ENCODE measurements at places on chromosomes 1 and 21. TPM values are rescaled to one million over a fixed set of nuclear protein-coding genes. Genes with fewer than 3 reads are reported as not detected.

DNA sequence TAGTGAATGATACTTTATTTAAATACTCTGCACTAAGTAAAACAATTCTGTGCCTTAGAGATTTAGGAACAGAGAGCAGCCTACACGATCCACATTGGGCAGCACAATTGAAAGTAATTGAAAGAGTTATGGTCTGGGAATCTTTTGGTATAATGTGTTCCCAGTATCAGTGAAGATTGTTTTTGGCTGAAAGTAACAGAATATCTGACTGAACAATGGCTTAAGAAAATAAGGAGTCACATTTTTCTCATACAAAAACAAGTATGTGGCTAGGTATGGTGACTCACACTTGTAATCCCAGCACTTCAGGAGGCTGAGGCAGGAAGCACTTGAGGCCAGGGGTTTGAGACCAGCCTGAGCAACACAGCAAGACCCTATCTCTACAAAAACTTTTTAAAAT lies 306.2 kb downstream of the NFIA start:
- DNase-seq: no peak
- H3K4me3 ChIP-seq: no peak overlapping the region
- H3K36me3 ChIP-seq: peaks cover 6% of the 10 kb centered on the region
- H3K4me1 ChIP-seq: no peaks in the 10 kb centered on the region

- H3K4me3 ChIP-seq: no peak overlapping the region
- H3K27ac ChIP-seq: no peak overlapping the region
- no peaks in the 10 kb centered on the region for H3K36me3 ChIP-seq
- DNase-seq: peak; percentile 68
Observed at GRCh38 chr1:231357831-231358354, 19.8 kb downstream of the SPRTN start.

- H3K36me3 ChIP-seq: no peaks in the 10 kb centered on the region
- H3K4me3 ChIP-seq: no peak overlapping the region
- no peak overlapping the region for H3K27ac ChIP-seq
Observed at GRCh38 chr1:222955964-222956363, 141.1 kb downstream of the DISP1 start.

GRCh38 chr1:62539028-62539447 lies 58.3 kb upstream of the ANGPTL3 start:
- no peak overlapping the region for H3K27ac ChIP-seq
- DNase-seq: no peak
- H3K4me1 ChIP-seq: no peaks in the 10 kb centered on the region
- no peak overlapping the region for H3K4me3 ChIP-seq
- H3K36me3 ChIP-seq: peaks cover 4% of the 10 kb centered on the region

- peak; percentile 46 for DNase-seq
- no peak overlapping the region for H3K27ac ChIP-seq
- no peak overlapping the region for H3K4me3 ChIP-seq
- no peaks in the 10 kb centered on the region for H3K36me3 ChIP-seq
- H3K27me3 ChIP-seq: no peaks in the 10 kb centered on the region
Observed at GRCh38 chr1:41329662-41330587, 31.3 kb upstream of the FOXO6 start.

DNA sequence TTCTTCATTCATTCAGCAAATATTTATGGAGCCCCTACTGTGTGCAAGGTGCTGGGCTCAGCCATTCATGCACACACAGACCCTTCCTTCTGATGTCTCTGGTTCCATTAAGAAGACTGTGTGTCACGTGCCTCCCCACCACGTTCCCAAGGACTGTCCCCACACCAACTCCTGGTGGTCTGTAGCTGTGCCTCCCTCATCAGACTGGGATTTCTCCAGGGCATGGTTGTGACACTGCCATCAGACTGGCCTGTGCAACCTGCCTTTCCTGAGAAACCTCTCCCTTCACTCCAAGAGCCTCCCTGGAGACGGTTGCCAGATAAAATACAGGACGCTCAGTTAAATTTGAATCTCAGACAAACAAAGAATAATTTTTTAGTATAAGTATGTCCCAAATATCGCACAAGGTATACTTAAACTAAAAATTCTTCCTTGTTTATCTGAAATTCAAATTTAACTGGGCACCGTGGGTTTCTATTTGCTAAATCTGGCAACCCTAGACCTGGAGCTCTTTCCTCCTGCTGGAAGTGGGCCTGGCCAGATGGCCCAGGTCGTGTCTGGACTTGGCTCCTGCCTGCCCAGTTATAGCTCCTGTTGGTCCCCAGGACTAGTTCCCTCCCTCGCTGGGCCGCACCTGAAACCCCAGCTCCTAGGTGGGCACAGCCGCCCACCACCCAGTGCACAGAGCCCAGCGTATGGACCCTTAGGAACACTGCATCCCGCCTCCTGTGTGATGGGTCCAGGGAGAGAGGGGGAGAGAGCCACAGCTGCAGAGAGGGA lies 76.9 kb downstream of the RAP1GAP start:
- no peak for DNase-seq
- no peak overlapping the region for H3K27ac ChIP-seq
- H3K27me3 ChIP-seq: no peaks in the 10 kb centered on the region
- peaks cover 6% of the 10 kb centered on the region for H3K4me1 ChIP-seq
- no peak overlapping the region for H3K4me3 ChIP-seq

DNA sequence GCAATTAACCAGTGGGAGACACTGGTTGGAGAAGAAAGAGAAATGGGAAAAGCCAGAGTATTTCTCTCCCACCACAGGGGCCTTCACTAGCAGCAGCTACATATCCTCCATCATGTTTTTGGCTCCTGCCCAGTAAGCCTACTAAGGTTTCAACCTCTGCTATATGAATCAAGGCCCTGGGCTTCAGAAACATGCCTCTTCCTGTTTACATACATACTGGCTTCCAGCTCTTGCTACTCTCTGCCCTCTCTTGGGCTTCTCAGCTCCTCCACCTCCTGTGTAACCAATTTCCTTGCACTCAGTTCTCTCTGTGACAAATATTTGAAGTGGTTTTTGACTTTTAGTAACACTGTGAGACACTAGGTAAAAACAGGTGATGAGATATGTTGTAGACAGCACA lies 80.8 kb downstream of the LRRC7 start:
- H3K4me3 ChIP-seq: no peak overlapping the region
- no peaks in the 10 kb centered on the region for H3K36me3 ChIP-seq
- no peak overlapping the region for H3K27ac ChIP-seq
- H3K27me3 ChIP-seq: no peaks in the 10 kb centered on the region

DNA sequence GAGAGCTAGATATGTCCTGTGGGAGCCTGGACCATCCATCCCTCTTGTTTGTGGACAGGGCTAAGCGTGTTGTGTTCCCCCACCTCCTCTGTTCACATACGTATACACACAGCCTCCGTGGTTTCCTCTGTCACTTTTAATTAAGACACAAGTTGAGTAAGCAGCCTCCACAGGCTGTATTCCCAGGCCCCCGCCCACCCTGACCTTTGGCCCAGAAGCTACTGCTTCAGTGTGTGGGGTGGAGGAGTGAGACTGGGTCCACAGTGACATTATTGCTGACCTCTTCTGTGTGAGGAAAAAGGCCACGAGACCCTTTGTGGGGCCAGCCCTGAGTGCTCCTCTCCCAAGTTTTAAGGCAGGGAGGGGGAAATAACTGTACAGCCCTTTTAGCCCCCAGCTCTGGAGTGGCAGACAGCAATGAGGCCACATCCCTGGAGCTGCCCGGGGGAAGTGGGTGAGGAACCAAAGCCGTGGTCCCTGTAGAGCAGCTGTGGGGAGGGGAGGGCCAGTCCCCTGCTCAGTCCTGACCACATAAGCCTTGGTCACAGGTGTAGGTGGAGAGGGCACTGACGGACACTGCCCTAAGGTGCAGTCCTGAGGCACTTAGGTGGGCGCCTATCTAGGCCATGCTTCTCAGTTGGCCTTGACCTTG lies 4.4 kb downstream of the ELOVL1 start:
- DNase-seq: no peak
- H3K4me1 ChIP-seq: peaks cover 31% of the 10 kb centered on the region
- H3K4me3 ChIP-seq: no peak overlapping the region
- no peak overlapping the region for H3K27ac ChIP-seq
- peaks cover 37% of the 10 kb centered on the region for H3K36me3 ChIP-seq

DNA sequence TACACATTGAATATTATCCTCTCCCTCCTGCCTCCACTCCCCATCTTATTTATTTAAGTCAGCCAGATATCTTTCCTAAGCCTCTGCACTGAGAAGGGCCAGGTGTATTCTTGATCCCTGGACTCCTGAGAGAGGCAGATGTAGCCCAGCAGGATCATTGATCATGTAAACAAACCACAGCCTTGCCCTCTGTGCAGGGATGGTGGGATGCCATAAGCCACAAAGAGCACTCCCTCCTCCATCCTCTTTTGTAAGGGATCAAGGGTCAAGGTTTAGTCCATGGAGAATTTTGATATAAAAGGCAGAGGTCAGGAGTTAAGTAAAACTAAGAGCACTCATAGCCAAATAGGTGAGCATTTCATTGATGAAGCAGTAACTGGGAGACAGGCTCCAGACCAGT lies 17.3 kb downstream of the PHGDH start:
- H3K4me1 ChIP-seq: no peaks in the 10 kb centered on the region
- DNase-seq: no peak
- H3K27me3 ChIP-seq: no peaks in the 10 kb centered on the region
- H3K27ac ChIP-seq: no peak overlapping the region
- H3K4me3 ChIP-seq: no peak overlapping the region
- H3K36me3 ChIP-seq: no peaks in the 10 kb centered on the region

DNA sequence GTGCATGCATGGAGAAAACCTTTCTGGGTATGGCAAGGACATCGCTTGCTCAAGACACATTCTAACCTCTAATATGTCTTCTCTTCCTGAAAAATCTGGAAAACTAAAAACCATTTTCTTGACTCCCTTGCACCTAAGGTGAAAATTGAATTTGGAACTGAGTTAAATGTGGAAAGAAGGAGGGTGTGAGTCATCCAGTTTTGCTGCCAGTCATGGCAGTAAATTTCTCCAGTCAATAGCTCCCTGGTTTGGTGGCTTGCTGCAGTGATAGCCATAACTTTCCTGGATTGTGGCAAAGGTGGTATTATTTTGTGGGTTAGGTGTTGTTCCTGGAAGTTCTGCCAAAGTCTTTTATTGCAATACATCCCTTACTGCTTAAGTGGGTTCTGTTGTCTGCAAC lies 2.5 kb downstream of the ZCCHC17 start:
- no peaks in the 10 kb centered on the region for H3K4me1 ChIP-seq
- H3K4me3 ChIP-seq: no peak overlapping the region
- H3K27ac ChIP-seq: no peak overlapping the region
- no peaks in the 10 kb centered on the region for H3K36me3 ChIP-seq
- no peaks in the 10 kb centered on the region for H3K27me3 ChIP-seq
- DNase-seq: no peak

GRCh38 chr1:113947388-113948107 lies 18.4 kb downstream of the HIPK1 start:
- peak overlapping the region; percentile 61 for H3K27ac ChIP-seq
- no peaks in the 10 kb centered on the region for H3K4me1 ChIP-seq
- peaks cover 7% of the 10 kb centered on the region for H3K36me3 ChIP-seq
- H3K4me3 ChIP-seq: no peak overlapping the region

DNA sequence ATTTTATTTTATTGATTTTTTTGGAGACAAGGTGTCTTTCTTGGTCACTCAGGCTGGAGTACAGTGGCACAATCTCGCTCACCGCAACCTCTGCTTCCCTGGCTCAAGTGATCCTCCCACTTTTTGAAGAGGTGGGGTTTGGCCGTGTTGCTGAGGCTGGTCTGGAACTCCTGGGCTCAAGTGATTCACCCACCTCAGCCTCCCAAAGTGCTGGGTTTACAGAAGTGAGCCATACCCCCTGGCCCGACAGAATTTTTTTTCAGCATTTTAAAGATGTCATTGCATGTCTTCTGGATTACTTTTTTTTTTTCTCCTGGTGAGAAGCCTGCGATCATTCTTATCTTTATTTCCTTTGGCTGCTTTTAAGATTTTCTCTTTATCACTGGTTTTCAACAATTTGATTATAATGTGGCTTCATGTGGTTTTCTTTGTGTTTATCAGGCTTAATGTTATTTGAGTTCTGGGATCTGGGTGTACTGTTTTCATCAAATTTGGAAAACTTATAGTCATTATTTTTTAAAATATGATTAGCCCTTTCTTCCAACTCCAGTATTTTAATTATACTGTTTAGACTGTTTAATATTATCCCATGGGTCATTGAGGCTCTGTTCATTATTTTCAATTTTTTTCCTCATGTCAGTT lies 23.1 kb upstream of the PTBP2 start:
- no peaks in the 10 kb centered on the region for H3K4me1 ChIP-seq
- no peaks in the 10 kb centered on the region for H3K27me3 ChIP-seq
- H3K36me3 ChIP-seq: no peaks in the 10 kb centered on the region
- no peak overlapping the region for H3K27ac ChIP-seq
- no peak for DNase-seq

GRCh38 chr1:155974208-155975115 lies 3.9 kb downstream of the ARHGEF2 start:
- no peak for DNase-seq
- H3K27me3 ChIP-seq: no peaks in the 10 kb centered on the region
- peak overlapping the region; percentile 96 for H3K27ac ChIP-seq
- peak overlapping the region; percentile 87 for H3K4me3 ChIP-seq
- no peaks in the 10 kb centered on the region for H3K4me1 ChIP-seq
- H3K36me3 ChIP-seq: no peaks in the 10 kb centered on the region

DNA sequence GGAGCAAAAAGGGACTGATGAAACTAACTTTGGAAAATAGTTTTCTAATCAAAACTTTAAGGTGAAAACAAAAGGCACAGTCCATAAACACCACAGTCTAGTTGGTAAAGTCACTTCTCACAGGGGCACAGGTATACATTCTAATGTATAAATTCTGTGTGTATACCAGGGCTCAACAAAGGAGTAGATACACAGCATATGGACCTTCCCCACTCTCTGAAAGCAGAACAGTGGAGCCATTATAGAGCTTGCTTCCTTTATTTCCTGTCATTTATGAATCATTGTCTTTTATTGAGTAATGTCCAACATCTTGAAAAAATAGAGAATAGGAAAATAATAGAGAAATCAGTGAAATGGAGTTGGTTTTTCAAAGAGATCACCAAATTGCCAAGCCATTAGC lies 746.5 kb upstream of the CHRM3 start:
- H3K4me3 ChIP-seq: no peak overlapping the region
- H3K27me3 ChIP-seq: no peaks in the 10 kb centered on the region
- H3K27ac ChIP-seq: no peak overlapping the region
- DNase-seq: no peak
- no peaks in the 10 kb centered on the region for H3K4me1 ChIP-seq

- no peaks in the 10 kb centered on the region for H3K36me3 ChIP-seq
- H3K4me1 ChIP-seq: no peaks in the 10 kb centered on the region
- no peak for DNase-seq
- H3K27me3 ChIP-seq: no peaks in the 10 kb centered on the region
- H3K27ac ChIP-seq: no peak overlapping the region
Observed at GRCh38 chr1:112806090-112806642, 91.0 kb upstream of the PPM1J start.

TAS1R1 gene
- total RNA-seq: not detected

KRTAP27-1 gene
- total RNA-seq: not detected

SYT2 gene
- total RNA-seq: not detected

KCNJ9 gene
- not detected for total RNA-seq

APOBEC4 gene
- total RNA-seq: not detected

PIGP gene
- total RNA-seq: 37.3 TPM

TARBP1 gene
- total RNA-seq: 5.5 TPM

CFAP410 gene
- total RNA-seq: 21.4 TPM

SPAG17 gene
- total RNA-seq: 0.39 TPM

LORICRIN gene
- total RNA-seq: not detected

ZNF593OS gene
- total RNA-seq: not detected

SEC16B gene
- total RNA-seq: 1.9 TPM

RBP7 gene
- 33.9 TPM for total RNA-seq

Measured in right atrium auricular region (tissue), 2 donors.